ENCODE measurements at places on chromosomes 3 and 15.

GRCh38 chr3:141076797-141077571 lies 25.8 kb downstream of the SPSB4 start:
- peak; percentile 9 for DNase-seq

DNA sequence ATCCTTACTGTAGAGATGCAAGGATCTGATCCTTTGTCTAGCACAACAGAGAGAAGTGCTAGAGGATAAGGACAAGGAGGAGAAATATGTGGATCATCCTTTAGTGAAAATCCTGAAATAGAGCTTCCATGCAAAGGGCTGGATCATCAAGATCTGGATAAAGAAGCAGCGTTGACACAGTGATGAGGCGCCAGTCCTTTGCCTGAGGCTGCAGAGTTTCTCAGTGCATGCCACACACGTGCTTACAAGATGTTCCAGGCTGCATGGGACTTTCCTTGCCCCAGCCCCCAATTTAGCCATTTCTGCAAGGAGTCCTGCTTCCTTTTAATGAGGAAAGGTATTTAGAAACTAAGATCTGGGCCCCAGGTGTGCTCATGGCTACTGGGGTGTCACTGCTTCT lies 7.2 kb upstream of the ABTB1 start:
- DNase-seq, result no peak

GRCh38 chr3:55724821-55725220 lies 237.7 kb upstream of the WNT5A start:
- no peak for DNase-seq

DNA sequence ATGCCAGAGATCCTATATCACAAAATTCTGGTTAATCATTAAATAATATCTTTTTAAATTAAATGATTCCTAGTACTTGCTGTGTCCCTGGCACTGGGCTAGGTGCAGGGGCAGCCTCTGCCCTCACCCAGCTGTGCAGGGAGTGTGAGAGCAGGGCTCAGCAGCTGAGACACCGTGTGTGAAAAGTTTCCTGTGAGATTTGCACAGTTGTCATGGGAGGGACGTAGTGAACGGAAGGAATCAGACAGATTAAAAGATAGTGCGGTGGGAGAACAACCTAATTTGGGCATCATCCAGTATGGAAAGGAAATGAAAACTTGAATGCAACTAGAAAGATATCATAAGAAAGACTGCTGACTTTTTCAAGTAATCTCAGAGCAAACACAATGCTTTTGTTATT lies 204.1 kb downstream of the SSR3 start:
- DNase-seq, result no peak

GRCh38 chr15:54388746-54389145 lies 410.5 kb downstream of the UNC13C start:
- no peak for DNase-seq

DNA sequence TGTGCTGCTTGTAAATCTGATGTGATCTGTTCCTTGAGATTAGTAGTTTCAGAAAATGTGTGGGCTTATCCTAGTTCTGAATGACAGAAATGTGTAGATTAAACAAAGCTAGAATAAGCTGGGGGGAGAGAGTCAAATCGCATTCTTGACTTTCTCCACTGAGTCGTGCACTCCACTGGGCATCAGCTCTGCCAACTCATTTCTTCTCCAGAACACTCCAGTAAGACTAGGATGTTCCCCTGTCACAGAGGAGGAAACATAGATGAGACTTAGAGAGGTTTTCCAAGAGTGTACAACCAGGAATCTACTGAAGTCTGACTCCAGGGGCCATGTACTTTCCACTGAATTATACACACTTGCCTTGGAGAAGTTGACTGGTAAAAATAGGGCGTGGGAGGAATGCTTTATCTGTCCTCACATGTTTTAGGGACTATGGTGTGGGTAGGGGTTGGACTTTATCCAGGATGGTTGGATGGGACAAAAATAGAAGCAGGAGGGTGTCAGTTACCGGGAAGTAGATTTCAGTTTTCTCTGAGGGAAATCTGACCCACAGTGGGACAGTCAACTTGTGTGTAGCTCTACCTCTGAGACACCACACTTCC lies 298.2 kb downstream of the UBE2E2 start:
- DNase-seq, result no peak

Measured in activated CD4-positive, alpha-beta T cell treated with anti-CD3 and anti-CD28 coated beads, Interleukin-2, amount 10 ng/mL, durations not matched to agents 7 days and 5 days (primary cell).